Stimulated activated CD8-positive, alpha-beta memory T cell treated with anti-CD3 and anti-CD28 coated beads, Interleukin-4, amount 100 ng/mL, for 1 hour (primary cell): ENCODE measurements at places on chromosomes 3 and 15.

DNA sequence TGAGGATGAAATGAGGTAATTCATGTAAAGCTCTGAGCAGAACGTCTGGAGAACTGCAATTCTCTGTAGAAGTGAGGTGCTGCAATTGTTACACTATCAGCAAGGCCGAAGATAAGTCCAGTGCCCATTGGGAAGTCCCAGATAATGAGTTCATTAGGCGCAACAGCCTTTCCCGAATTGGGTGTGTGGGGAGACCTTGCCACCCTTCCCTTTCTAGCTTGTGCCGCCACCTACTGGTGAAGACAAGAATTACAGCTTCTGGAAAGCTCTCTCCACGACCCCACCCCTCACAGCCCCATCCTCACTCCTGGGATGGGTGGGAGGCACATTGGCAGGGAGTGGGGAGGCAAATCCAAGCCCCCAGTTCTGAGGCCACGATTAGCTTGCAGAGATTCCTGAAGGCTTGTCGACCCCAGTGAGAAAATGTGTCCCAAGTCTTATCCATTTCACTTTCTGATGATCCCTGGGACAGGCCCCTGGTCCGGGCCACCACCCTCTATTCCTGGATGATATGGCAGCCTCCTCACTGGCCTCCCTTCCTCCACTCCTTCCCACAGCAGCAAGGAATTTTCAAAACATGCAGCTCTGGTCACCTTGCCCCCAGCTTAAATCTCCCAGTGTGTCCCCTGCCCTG, 36.4 kb downstream of the FAM3D start:
- peak; percentile 5 for DNase-seq

- no peak for DNase-seq
These were observed 155.1 kb upstream of the FRMD4B start for GRCh38 chr3:69540706-69541581.

DNA sequence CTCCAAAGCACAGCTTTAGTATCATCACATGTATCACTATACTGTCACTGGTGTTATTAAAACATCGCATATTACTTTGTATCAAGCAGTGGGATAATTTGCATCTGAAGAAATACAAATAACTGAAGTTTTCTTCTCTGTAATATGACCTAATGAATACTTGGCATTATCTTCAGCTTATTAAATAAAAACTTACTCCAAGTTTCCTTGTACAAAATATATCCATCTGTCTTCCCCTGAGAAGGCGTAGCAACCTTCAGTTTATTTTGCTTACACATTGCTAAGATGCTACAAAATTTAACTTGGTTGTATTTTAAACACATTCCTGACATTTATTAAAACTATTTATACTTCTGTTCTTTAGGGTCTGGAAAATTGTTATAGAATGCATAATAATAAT, 13.7 kb downstream of the FGF7 start:
- DNase-seq: no peak

GRCh38 chr15:29681166-29681845, 141.0 kb downstream of the TJP1 start:
- DNase-seq: no peak

DNA sequence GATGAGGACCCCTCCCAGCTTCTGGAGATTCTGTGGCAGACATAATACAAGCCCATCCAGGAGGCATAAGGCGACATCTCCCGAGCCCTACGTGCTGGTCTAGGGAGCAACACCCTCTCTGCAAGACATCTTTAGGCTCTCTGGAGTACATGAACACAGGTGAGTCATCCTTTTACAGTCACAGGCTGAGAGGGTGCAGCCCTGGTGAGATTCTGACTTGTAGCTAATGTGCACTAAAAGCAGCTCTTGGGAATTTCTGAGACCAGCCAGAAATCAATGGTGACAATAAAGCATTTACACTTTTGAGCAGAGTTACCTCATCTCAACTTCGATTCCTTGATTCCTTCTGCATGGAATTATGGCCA, 131.1 kb downstream of the XXYLT1 start:
- no peak for DNase-seq

DNA sequence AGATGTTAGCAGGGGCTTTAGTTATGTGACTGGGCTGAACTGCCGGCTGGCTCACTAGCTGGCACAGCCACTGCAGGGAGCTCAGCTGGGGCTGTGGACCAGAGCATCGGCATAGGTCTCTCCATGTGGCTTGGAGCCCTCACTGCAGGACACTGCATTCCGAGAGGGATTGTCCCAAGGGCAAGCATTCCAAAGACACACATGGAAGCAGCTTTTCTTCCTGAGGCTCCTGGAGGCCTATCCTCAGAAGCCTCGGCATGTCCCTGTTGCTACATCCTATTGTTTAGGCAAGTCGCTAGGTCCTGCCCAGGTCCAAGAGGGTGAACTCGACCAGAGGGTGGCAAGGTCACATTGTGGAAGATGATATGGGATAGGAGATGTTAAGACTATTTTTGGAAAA, 209.8 kb downstream of the PLCL2 start:
- no peak for DNase-seq

GRCh38 chr3:40557575-40558161, 32.9 kb downstream of the ZNF621 start:
- DNase-seq: no peak

DNA sequence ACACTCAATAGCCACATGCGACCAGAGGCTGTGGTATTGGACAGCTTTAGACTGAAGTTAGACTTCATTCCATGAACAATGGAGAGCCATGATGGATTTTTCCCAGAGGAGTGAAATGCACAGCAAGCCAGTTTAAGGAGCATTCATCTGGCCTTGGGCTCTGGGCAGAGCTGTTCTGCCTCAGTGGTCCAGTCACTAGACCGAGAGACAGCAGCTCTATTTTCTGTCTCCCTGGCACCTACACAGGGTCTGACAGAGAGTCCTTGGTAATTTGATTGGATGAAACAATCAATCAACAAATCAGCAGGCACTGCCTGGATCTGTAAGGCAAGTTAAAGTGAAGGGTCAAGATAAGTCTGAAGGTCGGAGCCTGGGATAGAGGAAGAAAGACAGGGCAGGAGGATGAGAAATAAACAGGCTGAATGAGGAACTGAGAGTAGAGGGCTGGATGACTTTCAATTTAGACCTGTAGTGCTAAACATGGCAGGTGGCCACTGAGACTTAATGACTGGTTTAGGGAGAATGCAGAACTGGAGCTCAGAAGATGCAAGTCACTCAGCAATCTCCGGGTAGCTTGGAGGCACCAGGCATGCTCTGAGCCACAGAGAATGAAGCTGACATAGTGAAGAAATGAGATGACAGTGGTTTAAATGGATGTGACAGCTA, 98.5 kb upstream of the SLC25A36 start:
- no peak for DNase-seq

GRCh38 chr3:197592361-197593045, 36.7 kb upstream of the BDH1 start:
- no peak for DNase-seq

GRCh38 chr15:55402707-55403106, 5.5 kb downstream of the CCPG1 start:
- DNase-seq: no peak

DNA sequence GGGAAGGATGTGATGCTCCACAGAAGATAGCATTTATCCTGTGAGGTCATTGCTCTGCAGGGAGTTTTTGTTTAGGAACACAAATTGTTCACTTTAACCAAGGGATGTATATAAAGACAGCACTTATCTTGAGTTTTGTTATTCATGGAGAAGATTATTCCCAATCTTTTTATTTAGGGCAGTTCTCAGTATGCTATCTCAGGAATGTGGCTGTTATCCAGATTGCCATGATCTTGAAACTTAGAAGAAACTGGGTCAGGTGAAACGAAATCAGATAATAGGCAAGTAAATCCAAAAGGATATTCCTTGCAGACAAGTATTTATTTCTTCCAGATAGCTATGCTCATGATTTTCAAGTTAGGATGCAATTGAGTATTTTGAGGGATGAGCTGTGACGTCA, 19.3 kb upstream of the TMEM42 start:
- no peak for DNase-seq

DNA sequence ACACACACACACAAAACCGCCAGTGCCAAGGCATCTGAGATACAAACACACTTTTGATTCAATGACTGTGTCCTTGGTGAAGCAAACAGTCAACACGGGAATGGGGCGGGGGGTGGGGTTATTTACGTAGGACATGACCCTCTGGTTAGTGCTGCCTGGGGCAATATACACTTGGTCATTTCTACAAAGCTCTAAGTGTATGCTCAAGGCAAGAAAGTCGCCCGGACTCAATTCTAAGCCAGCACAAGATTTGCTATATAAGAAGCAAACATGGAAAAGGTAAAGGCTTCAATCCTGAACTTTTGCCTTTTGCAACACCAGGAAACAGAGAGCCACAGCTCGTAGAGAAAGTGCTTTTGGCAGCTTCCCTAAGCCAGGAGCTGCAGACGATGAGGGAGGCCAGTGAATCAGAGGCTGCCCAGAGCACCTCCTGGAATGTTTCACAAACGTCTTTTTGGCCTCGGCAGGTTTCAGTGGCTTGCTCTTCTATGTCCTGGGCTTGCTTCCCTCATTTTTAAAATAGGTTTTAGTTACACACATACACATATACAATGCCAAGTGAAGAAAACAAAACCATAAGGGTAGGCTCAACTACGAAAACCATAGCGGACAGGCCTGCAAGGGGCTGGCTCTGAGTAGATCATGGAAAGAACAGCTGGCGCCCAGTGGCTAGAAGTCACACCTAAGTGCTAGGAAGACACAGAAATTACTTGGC, 73.6 kb downstream of the TM4SF4 start:
- DNase-seq: no peak

GRCh38 chr3:52552089-52552488, 15.7 kb downstream of the UQCC5 start:
- DNase-seq: no peak

DNA sequence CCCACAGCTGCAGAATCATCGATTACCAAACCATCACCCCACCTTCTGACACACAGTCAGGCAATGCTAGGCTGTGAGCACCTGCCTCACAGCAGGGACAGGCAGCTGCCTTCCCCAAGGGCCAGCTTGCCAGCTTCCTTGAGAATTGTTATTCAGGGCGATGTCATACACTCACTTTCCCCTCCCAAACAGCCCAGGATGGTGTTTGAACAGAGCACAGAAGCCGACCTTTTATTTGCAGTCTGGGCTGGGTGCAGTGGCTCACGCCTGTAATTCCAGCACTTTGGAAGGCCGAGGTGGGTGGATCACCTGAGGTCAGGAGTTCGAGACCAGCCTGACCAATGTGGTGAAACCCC, 84.5 kb upstream of the HERC1 start:
- no peak for DNase-seq

GRCh38 chr3:5565026-5565425, 377.5 kb downstream of the EDEM1 start:
- DNase-seq: no peak

DNA sequence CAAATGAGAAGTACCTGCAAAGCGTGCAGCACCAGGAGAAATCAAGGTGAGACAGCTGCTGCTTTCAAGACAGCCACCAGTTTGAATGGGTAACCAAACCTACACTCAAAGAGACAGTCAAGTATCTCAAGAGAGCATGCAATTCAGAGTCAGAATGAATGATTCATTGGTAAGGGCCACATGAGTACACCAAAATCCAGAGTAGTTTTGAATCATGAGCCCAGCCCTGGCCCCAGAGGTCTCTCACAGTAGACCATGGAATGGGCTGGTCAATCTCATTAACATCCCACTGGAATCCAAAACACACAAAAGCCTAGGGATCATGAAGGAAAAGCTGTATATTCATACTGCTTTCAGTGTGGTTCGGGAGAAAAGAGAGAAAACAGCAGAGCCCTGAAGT, 242.8 kb downstream of the TBL1XR1 start:
- no peak for DNase-seq

- no peak for DNase-seq
These were observed 67.5 kb downstream of the KCNMB2 start for GRCh38 chr3:178603735-178604134.

- DNase-seq: no peak
These were observed 15.1 kb upstream of the RAB7A start for GRCh38 chr3:128710816-128711433.

GRCh38 chr3:31075876-31076275, 181.4 kb upstream of the GADL1 start:
- no peak for DNase-seq

GRCh38 chr3:99686955-99687612, 48.7 kb downstream of the COL8A1 start:
- DNase-seq: no peak

- DNase-seq: no peak
These were observed 133.2 kb downstream of the LMLN start for GRCh38 chr3:198093112-198093679.

DNA sequence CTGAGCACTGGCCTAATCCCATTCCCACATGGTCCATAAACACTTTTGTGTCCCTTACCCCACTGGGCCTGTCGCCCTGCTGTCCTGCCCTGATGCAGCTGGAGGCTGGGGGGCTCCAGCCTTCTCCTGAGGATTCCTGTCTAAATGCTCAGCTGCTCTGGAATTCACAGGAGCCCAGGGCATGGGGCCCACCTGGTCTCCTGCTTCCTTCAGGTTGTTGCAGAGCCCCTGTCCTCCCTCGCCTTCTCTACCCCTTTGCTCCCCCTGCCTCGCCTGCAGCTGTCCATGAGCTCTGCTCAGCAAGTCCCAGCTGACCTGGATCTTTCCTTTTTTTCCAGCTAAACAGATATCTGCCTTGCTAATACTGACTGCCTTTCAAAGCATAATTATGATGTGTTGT, 286.9 kb downstream of the XXYLT1 start:
- DNase-seq: no peak

DNA sequence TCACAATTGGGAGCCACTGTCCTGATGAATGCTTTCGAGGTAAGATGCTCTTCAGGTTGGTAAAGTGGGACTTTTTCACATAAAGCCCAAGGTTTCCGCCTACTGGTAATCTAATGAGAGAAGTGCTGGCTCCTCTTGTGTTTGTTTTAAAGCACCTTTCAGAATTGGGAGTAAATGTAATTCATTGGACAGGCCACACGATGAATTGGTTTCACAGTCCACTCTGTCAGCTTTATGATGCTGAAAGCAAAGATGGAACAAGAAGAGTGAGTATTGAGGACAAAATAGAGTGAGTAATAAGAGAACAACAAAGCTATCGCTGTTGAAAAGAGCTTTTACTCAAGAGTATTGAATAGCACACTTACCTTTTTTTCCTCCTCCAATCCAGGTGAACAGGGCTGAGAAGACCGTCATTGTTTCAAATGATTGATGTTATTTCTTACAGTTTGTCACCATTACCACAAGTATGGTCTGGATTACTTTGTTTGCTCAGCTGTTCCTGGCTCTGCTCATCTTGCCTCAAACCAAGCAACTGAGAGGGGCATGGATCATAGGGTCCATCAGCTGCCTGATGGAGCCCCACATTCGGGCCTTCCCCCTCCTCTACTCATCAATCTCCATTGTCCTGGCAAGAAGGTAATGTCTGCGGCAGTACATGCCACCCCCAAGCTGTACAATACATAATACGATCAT, 136.1 kb upstream of the CNTN4 start:
- DNase-seq: no peak

- no peak for DNase-seq
These were observed 214.5 kb downstream of the SLC9A9 start for GRCh38 chr3:143633816-143634215.

DNA sequence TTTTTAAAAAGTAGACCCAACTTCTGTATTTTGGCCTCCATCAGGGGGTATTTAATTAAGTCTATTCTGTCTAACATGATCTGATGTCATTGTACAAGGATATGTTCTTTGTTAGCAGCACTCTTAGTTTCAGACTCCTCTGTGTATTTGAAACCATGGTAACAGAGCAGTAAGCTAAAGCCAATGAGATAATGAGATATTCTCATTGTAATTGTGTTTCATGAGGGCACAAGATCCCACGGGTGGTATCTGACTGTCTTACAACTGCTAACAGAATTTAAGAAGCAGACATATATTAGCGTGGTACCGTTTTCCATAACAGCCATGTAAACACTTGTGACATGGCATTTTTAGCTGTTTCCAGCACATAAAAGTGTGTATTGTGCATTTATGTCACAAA, 251.2 kb upstream of the VEPH1 start:
- DNase-seq: no peak
